ENCODE measurements at places on chromosomes 12 and 14.
A peak's percentile ranks its signal among the peaks of the same experiment; 100 is the strongest.

DNA sequence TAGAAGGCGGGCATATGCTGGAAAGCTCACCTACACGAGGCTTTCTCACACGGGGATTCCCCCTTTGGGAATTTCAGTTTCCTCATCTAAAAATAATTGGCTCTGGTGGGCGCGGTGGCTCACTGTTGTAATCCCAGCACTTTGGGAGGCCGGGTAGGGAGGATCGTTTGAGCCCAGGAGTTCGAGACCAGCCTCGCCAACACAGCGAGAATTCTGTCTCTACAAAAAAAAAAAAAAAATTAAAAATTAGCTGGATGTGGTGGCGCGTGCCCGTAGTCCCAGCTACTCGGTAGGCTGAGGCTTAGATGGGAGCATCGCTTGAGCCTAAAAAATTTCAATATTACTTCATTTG is 400 bp upstream of the NDUFA12 start:
- no peak for DNase-seq

DNA sequence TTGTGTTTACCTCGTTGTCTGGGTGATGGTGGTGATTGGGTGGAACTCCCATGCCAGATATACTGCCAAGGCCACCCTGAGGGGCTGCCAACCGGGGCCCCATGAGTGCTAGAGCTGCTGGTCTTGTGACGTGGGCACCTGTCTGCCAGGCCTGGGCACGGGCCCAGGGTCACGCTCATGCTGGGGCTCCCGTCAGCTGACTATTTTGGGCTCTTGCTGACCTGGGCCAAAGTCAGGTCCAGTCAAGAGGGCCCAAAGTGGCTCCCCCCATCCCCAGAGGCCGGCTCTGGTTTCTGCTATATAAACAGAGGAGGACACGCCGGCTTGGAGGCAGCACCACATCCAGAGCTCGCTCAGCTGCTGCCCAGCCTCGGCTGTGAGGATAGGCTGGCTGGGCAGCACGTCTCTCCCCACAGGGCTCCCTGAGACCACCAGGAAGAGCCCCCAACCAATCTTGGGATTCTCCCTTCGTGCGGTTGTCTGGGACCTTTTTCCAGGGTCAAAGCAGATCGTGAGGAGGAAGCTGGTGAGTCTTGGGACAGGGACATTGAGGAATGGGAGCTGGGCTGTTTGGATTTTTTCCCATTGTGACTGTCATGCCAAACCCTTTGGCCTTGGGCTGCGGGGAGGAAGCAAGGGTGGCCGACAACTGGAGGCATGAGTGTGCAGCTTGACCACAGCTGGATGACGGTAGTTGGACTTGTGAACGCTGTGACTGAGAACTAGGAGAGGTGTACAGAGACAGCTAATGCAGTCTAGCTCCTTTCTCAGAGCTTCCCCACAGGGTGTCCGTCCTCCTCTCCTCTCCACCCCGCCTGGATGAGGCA is 7.6 kb upstream of the NR4A1 start:
- DNase-seq = no peak

DNA sequence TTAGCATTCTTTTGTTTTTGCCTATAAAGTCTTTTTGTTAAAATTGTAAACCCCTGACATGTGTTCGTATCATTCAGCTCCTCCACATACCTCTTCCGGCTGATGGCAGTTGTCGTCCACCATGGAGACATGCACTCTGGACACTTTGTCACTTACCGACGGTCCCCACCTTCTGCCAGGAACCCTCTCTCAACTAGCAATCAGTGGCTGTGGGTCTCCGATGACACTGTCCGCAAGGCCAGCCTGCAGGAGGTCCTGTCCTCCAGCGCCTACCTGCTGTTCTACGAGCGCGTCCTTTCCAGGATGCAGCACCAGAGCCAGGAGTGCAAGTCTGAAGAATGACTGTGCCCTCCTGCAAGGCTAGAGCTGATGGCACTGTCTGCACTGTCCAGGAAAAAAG is 7.7 kb downstream of the ALKBH2 start:
- no peak for DNase-seq

DNA sequence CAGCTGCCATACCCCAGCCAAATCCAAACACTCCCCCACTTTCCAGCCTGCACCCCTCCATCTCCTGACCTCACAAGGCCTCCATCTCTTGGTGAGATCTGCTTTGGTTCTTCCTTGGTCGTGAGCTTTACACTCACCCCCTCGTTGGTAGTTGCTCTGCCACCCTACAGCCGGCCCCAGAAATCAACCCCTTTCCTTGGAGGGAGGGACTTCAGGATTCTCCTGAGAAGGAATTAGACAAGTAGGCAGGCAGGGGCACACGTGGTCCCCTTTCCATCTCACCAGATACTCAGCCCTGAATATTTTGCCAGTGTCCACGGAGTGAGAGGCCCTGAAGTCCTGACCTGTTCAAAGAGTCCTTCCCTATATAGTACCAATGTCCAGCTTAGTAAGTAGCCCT is 120.0 kb upstream of the PWP1 start:
- DNase-seq = no peak

DNA sequence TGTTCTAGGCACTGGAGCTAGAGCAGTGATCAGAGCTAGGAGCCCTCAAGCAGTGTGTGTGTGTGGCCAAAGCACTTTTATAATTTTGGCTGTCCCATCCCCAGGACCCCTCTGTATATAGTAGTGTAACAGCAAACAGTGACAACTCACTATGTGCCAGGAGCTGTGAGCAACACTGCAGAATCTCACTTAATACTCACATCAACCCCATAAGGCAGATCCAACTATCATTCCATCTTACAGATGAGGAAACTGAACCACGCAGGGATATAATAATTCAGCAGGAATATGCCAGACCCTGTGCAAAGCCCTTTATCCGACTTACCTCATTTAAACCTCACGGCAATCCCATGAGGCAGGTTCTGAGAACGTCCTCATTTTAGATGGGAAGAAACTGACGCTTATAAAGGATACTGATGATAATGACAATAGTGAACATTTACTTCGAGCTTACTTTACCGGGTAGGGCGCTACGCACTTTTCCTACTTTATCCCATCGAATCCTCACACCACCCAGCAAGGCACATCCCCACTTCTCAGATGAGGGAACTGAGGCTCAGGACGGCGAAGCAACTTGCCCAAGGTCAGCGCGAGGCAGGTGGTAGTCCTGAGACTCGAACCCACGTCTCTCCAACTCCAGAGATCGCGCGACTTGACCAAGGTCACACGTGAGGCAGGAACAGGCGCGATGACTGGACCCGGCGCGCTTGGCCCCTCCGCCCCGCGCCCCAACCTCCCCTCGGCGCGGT is 687 bp downstream of the RAB35 start:
- DNase-seq = peak; percentile 41

GRCh38 chr12:52259657-52260243 is 14.7 kb upstream of the KRT86 start:
- no peak for DNase-seq

DNA sequence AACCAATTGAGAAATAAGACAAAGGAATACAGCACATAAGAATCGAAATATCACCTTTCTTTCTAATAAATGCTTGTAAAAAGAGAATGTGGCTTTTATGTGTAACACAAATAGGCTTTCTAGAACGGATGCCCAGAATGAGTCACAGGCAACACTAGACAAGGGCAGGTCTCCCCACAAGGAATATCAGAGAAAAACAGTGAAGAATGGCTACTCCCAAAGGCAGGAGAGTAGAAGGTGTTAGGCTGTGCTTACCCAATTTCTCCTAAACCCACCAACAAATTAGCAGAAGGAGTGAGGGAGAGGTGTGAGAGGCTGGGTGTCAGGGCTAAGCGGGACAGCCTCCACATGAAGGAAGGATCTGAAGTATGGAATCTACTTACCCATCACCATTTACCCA is 55.2 kb downstream of the GALNT4 start:
- DNase-seq = no peak

GRCh38 chr12:126447346-126447745 is 1382.1 kb downstream of the AACS start:
- DNase-seq = no peak

DNA sequence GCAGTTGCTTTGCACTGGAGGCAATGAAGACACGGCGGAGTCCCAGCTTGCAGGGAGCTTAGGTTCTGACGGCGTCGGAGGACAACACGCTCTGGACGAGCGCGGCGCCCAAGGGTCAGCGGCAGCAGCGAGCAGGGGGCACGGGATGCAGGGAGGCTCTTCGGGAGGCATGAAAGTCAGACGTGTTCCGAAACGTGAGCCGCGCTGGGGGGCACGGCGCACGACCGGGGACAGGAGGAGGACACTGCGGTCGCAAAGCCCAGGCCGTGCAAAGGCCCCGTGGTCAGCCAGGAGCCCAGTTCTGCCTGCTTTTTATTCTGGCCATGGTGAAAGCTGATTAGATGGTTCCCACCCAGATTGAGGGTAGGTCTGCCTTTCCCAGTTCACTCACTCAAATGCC is 294.6 kb downstream of the SNAPC1 start:
- DNase-seq = no peak

DNA sequence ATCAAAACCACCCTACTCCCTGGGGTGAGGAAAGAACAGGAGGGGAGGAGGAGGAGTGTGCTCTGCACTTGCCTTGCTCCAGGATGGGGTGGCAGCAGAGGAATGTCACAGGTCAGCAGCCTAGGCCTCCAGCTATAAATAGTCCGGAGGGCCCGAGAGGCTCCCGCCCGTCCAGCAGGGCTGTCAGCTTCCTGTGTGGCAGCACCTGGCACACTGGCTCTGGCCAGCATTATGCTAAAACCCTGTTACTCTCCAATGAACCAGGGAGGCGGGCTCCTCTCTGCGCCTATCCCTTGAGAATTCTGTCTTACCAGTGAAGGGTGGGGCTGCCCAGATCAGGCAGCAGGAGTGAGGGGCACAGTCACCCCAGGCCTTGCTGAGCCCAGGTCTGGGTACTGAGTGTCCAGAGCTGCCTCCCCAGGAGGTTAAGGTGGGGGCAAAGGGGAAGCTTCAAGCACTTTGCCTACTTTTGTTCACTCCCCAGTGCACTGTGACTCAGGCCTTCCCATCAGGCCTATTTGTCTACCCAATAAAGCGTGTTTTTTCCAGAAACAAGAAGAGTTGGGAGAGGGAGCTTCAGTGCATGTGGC is 1.2 kb upstream of the COX14 start:
- no peak for DNase-seq

DNA sequence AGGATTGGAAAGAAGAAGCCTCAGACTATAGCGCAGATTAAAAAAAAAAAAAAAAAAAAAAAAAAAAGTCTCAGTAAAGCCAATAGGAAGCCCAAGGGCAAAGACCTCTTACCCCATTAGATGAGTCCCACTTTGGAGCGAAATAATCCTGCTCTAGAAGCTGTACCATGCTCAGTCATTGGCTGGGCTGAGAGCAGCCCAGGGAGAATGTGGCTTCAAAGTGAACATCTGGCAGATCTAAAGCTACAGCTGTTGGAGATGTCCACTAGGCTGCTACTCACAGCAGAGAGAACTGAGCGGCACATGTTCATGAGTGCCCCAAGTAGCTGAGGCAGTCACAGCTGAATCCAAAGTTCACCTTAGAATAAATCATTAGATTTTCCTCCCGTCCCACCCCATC is 560.9 kb downstream of the MED13L start:
- DNase-seq = no peak

GRCh38 chr12:57732726-57733593 is 5.6 kb downstream of the AGAP2 start:
- DNase-seq = no peak

Measured in CD4-positive, alpha-beta T cell (primary cell).